ENCODE measurements at places on chromosomes 2 and 18.

- DNase-seq, result no peak
These were observed 1602.4 kb upstream of the CELF4 start for GRCh38 chr18:39167990-39168389.

- DNase-seq, result peak; percentile 60
These were observed 14.1 kb downstream of the EMX1 start for GRCh38 chr2:72931280-72931910.

DNA sequence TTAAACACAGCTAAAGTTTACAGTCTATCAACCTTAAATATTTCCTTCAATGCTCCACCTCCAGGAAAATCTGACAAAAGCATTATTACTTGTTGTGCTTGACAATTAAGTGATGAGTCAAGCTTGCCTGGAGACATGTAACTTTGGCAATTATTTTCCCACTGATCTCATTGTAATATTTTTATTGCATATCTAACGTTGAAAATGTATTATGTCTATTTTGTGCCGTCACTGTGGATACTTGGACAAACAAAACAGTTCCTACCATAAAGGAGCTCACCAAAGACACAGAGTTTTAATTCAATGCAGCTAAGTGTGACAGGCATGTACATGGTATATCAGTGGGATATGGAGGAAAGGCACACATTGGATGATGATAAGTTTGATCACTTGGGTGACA lies 24.7 kb downstream of the RNF103 start:
- DNase-seq, result peak; percentile 76

DNA sequence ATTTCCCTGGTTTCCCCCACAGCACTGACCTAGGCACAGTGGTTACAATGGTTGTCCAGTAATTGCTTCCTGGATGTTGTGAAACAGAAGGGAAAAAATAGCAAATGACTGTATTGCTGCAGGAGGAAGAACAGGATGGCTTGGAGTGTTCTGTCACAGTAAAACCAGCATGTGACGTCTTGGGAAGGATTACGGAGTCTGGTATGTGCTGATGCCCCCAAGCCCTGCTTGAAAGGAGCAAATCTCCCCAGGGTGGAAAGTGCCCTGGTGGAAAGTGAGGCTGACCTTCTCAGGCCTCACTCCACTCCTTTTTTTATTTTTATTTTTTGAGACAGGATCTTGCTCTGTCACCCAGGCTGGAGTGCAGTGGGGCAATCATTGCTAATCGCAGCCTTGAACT lies 7.8 kb downstream of the RAB11FIP5 start:
- no peak for DNase-seq

- no peak for DNase-seq
These were observed 1.1 kb downstream of the TMX3 start for GRCh38 chr18:68713796-68714195.

DNA sequence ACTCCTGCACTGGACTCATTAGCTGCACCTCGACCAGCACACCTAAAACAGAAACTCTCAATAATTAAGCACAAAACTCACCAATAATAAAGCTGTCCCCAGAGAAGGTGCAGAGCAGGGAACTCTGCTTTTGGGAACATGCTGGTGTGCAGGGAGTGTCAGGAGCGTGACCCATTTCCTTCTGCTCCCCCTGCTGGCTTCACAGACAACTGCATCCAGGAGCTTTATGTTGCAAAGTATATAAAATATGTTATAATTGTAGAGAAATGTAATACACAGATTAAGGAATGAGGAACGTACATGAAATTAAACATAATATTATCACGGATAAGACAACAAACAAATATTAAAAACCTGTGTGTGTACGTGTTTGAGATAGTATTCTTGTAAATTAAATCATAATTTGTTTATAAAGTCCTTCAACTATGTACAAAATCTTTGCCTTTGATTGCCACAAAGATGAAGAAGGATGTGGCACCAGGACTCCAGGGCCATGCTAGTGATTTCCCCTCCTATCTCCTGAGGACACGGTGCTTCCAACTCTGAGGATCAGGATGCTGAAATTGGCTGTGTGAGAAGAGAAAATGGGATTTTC lies 68.6 kb upstream of the MAL start:
- no peak for DNase-seq

- DNase-seq, result no peak
These were observed 320.3 kb upstream of the VRK2 start for GRCh38 chr2:57726294-57726693.
